T-helper 17 cell (primary cell): ENCODE measurements at places on chromosomes 12 and 14. TPM values are rescaled to one million over a fixed set of nuclear protein-coding genes. Genes with fewer than 3 reads are reported as not detected.
A peak's percentile ranks its signal among the peaks of the same experiment; 100 is the strongest.

Gene SLC41A2
- total RNA-seq = 2.9 TPM

Gene RD3L
- total RNA-seq = 0.86 TPM

Gene TMTC1
- not detected for total RNA-seq

GRCh38 chr12:6476489-6476888 is 6.0 kb upstream of the VAMP1 start:
- DNase-seq = no peak

DNA sequence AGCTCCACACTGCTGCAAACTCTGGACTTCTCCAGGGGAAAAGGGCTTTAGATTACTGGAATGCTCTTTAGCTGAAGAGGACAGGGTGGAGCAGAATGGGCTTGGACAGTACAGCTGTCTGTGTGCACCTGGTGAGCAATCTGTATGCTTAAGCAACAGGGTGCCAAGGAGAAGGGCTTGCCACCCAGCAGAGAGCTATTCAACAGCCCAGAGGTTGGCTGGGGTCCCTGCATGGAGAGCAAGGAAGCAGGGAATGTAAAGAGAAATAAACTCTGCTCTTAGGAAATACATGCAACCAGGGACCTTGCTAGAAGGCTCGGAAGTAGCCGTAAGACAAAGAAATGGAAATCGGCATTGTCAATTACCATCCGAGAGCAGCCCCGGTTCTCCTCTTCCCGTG is 53.0 kb upstream of the CORO1C start:
- no peak for DNase-seq

DNA sequence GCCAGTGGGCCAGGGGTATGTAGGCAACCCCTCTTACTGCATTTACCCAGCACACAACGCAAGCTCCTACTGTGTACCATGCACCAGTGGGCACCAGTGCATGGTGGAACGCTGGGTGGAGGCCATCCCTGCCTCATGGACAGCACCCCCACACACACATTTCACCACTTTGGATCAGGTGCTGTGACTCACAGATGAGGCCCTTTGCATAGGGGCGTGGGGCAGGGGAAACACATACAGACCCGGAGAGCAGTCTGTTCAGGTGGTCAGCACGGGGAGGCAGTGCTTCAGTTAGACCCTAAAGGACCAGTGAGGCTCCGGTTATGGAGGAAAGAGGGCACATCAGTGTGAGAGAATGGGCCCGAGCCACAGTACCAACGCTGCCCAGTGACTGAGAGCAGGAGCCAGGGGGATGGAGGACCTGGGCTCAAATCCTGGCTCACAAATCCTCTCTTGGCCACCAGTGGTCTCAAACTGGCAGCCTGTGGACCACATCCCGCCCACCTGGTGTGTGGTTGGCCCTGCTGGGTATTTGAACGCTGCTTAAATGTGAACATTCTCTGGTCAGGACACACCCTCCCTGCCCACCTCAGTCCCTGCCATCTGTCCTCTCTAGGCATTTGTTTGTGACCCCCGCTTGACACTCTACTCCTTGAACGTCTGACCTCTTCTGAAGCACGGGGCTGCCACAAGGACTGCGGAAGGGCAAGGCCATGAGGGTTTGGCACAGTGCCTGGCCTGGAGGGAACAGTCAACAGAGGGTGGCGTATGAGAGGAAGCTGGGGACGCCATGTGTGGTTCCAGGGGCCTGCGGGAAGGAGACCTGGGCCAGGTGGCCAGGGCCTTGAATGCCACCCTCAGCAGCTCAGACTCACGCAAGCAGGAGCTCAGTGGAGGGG is 46.7 kb downstream of the FAM222A start:
- peak; percentile 6 for DNase-seq

DNA sequence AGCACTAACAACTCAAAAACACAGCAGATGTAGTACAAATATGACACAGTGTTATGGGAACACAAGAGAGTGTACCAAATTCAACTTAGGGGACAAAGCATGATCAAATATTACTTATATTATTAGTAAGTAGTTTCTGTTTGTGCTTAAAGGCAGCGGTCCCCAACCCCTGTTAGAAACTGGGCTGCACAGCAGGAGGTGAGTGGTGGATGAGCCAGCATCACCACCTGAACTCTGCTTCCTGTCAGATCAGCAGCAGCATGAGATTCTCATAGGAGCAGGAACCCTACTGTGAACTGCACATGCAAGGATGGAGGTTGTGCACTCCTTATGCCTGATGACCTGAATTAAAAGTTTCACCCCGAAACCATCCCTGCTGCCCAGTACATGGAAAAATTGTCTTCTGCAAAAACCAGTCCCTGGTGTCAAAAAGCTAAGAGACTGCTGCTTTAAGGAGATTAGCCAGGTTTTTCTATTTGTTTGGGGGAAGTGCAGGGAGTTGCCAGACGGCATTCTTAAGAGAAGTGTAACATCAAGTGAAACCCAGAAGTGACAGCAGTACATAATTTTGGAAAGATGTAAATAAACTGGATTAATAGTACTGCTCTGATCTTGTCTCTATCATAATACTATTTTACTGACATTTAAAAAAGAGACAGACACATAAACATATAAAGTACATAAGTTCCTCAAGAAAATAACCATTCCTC is 26.7 kb downstream of the GTF2A1 start:
- no peak for DNase-seq

GRCh38 chr14:94823556-94824341 is 53.8 kb upstream of the GSC start:
- no peak for DNase-seq

- no peak for DNase-seq
These were observed 113.2 kb downstream of the ERC1 start for GRCh38 chr12:1104088-1104800.

GRCh38 chr14:51400139-51400538 is 160.1 kb downstream of the TMX1 start:
- DNase-seq = no peak

- DNase-seq = no peak
These were observed 71.5 kb upstream of the SFSWAP start for GRCh38 chr12:131639270-131639940.

- DNase-seq = no peak
These were observed 4.2 kb upstream of the SLC8A3 start for GRCh38 chr14:70192915-70193314.
